ENCODE measurements at places on chromosomes 7 and 10.

GRCh38 chr7:117808910-117809705 is 64.1 kb downstream of the CTTNBP2 start:
- peak; percentile 52 for DNase-seq

DNA sequence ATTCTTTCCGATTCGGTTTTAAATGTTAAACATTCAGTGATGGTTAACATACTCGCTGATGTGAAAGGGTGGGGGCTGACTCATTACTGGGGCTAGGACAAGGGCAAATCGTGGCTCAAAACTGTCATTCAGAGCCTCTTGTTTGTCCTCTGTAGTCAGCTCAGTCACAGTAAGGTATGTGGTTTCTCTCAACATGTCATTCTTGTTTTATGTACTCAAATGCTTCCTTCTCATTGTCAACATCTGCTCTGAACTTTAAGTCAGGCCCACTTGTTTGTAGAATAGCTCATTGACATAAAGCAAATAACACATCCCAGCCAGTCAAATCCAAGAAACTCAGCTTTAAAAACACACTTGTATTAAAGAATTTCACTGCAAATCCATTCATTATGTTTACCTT is 7.3 kb downstream of the SLC16A9 start:
- DNase-seq, result no peak

GRCh38 chr7:1961701-1962276 is 271.0 kb downstream of the MAD1L1 start:
- peak; percentile 94 for DNase-seq

- DNase-seq, result no peak
These were observed 159.2 kb upstream of the PITRM1 start for GRCh38 chr10:3331690-3332230.

GRCh38 chr7:6701860-6702259 is 4.9 kb downstream of the ZNF12 start:
- DNase-seq, result no peak

- peak; percentile 9 for DNase-seq
These were observed 136.0 kb downstream of the KIF20B start for GRCh38 chr10:89837165-89838043.

DNA sequence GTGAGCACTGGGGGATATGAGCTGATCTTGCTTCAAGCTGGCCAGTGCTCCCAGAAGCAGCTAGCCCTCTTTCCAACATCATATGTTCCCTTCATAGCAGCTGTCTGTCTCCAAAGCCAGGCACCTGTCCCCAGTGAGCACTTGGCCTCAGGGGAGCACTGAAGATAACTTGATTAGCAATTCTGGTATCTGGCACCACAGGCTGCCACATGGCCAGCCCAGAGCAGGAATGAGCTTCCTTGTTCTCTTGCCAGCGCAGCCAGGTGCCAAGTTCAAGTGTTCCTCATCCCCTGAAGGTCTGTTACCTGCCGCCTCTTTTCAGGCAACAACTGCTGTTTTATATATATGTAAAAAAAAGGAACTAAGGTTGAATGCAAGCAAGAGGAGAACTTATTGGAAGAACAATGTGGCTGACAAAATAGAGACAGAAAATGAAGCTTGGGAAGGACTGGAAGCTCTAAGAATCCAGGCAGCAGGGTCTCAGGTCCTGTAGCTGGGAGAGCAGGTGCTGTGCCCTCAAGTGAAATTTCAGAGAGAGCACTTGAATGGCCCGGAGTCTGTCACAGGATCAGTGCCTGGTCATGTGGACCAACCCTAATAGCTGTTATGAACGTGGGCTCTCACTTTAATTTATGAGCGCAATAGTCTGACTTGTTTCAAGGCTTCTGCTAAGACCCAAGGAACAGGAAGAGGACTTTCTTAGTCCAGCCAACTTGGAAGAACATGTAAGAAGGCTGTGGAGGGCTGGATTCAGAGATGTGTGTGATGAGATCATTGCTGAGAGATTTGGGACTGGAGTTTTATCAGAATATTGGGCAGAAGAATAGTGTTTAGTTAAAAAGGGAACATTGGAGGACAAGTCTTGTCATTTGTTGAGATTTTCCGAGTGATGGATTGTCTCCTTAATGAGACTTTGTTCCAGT is 267.2 kb downstream of the GLRX3 start:
- no peak for DNase-seq

GRCh38 chr10:66586073-66586472 is 339.8 kb upstream of the LRRTM3 start:
- DNase-seq, result no peak

DNA sequence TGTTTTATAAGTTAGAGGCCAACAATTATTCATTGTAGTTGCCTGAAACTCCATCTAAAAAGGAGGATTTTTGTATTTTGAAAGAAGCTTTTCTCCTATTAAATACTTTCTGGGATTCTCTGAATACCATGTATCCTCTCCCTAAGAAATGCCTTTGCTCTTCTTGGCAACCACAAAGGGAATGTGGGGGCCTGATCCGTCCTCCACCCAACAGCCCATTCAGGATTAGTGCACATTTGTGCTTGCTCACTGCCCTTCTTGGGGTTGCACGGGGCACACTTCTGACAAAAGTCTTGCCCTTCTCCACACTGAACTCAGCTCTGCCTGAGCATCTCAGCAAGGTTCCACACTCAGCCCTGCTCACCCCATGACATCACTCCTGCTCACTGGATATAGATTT is 194.2 kb downstream of the SLC25A13 start:
- DNase-seq, result no peak

GRCh38 chr10:99573790-99574189 is 41.0 kb downstream of the NKX2-3 start:
- DNase-seq, result no peak

DNA sequence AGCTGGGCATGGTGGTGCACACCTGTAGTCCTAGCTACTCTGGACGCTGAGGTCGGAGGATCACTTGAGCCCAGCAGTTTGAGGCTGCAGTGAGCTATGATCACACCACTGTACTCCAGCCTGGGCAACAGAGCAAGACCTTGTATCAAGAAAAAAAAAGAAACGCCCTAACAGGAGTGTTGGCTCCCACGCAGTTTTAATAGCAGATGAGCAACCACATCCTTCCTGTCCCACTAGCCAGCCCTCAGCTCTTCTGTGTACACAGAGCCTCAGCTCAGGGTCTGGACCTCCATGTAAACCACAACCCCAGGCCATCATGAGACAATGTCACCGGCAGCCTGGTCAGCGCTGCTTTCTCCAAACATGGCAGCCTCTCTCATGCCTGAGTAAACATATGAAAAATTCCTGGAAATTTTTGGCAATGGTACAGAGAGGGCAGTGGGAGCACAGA is 108.2 kb downstream of the PIP4K2A start:
- DNase-seq, result no peak

DNA sequence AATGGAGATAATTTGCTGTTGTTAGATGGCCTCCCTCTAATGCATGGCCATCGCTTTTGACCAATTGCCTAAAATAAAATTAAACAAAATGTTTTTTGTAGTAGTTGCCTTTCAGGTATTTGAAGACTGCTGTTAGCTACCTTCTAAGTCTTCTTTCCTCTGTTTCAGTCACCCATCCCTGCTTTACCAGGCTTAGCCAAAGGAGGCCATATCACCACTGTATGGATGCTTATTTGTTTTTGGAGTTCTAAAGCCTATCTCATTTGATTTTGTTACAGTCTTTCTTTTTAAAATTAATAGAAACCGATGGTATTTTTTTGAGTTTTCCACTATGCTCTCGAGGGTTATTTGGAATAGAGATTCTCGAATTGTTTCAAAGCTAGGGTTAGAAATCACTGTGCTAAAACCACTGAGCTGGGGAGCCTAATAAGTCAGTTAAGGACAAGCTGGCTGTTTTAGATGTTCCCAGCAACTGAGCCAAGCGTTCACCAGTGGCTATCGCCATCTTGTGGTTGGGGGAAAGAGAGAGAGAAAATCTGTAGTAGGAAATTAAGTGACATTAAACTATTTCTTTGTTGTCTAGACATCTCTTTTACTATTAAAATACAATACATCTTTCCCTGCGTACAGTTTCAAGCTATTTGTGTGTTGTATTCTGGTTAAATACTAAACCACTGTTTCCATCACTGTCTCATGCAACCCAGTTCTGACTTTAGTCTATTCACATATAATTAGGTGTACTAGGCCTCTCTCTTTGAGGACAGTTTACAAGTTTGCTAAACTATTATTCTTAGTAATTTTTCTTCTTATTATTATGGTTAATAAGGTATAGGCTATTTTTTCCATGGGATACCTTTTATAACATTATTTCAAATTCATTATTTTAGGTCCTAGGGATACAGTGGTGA is 52.2 kb downstream of the GPR158 start:
- peak; percentile 58 for DNase-seq

DNA sequence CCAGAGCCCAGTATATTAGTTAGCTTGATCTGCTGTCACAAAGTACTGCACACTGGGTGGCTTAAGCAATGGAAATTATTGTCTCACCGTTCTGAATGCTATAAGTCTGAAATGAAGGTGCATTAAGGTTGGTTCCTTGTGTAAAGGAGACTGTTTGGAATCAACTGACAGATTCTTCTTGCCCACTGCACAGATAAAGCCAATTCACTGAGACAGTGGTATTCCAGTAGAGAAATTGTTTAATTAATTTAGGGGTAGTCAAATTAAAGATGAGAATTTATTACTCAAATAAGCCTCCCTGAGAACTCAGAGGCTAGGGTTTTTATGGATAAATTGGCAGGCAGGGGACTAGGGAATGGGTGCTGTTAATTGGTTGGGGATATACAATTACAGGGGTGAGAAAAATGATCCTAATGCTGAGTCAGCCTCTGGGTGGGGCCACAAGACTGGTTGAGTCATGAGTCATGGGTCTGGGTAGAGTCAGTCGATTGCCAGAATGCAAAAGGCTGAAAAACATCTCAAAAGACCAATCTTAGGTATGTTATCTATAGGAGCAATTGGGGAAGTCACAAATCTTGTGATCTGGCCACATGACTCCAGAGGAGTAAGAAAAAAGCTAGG is 23.5 kb upstream of the SAMD9L start:
- DNase-seq, result peak; percentile 21

GRCh38 chr10:126336801-126337200 is 51.5 kb downstream of the ADAM12 start:
- peak; percentile 25 for DNase-seq

GRCh38 chr10:91511549-91512330 is 101.6 kb downstream of the HECTD2 start:
- DNase-seq, result peak; percentile 68

- DNase-seq, result no peak
These were observed 3.3 kb upstream of the UNCX start for GRCh38 chr7:1229202-1229947.

- no peak for DNase-seq
These were observed 345.0 kb upstream of the KLF6 start for GRCh38 chr10:4129866-4130477.

GRCh38 chr10:128713471-128713870 is 587.2 kb upstream of the MKI67 start:
- no peak for DNase-seq

DNA sequence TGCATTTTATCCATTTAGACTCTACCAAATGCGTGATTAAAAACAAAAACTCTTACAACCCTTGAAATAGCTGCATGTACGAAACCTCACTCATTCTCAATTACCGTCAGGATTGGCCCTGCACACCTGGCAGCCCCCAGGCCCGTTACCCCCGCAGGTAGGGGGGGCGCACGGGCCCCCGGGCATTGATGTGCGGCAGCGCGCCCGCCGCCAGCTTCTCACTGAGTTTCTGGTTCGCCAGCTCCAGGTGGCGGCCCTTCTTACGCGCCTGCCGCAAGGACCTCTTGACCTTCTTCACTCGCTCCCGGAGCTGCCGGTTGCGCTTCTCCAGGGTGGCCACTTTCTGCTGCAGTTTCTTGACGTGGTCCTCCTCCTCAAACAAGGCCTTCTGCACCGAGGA is 103.2 kb downstream of the CCDC3 start:
- DNase-seq, result no peak

DNA sequence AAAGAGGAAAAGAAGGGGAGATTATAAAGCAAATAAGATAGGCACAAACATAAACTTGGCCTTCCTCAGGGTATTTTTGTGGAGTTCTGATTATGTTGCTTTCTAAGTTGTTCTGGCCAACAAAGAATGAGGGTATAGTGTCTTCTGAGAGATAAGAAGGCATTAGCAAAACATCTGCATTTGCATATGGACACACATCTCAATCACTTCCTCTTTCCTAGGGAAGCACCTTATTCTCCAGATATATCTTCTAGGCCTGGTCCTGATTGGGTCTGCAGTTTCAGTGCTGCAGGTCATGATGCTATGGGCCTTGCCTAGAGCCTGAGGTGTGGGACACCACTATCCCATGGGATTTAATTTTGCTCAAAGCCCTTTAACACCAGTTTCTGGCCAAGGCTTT is 308.8 kb upstream of the PHYHIPL start:
- DNase-seq, result no peak

GRCh38 chr10:11448190-11448544 is 163.3 kb downstream of the USP6NL start:
- DNase-seq, result no peak

Data from fibroblast of the aortic adventitia (primary cell).